ENCODE measurements at places on chromosomes 5 and 9. TPM values are rescaled to one million over a fixed set of nuclear protein-coding genes. Genes with fewer than 3 reads are reported as not detected.

DNA sequence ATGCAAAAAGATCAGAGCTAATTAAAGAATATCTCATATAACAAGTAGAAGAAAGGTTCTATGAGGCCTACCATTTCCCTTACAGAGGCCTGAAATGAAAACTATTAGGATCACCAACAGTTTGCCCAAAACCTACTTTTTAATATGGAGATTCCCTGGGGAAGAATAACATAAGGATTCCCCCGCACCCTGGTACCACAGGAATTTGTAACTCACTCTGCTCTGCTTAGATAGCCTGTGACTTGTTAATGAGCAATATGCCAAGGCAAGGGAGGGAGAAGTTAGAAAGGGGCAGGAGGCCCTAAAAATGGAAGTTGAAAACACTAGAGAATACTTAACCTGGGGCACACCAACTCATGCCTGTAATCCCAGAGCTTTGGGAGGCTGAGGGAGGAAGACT, 107.0 kb downstream of the CDH6 start:
- DNase-seq: no peak
- no peaks in the 10 kb centered on the region for H3K4me1 ChIP-seq
- H3K27ac ChIP-seq: no peak overlapping the region

The SPINK4 gene
- not detected for total RNA-seq

- H3K4me1 ChIP-seq: no peaks in the 10 kb centered on the region
- H3K36me3 ChIP-seq: no peaks in the 10 kb centered on the region
- H3K27ac ChIP-seq: no peak overlapping the region
- no peaks in the 10 kb centered on the region for H3K27me3 ChIP-seq
Measured at GRCh38 chr5:139951296-139951924, 91.7 kb downstream of the NRG2 start.

The PRDM9 gene
- not detected for total RNA-seq

DNA sequence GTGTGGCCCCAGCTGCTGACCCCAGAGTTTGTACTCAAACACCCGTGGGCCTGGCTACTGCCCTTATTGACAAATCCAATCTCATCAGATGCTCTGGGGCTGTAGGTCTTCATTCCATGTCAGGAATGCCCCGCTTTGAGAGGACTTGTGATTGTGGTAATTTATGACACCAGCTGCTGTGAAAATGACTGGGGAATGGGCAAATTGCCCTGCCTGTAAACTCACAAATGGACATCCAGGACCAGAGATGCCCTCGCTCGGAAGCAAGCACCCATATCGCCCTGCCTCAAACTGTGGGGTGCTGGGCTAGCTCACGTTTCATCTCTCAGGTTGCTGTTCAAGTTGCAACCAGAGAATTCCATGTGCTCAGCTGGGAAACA, 225.9 kb upstream of the MAP3K1 start:
- no peaks in the 10 kb centered on the region for H3K36me3 ChIP-seq

GRCh38 chr5:36882250-36882649, 5.7 kb downstream of the NIPBL start:
- H3K4me3 ChIP-seq: no peak overlapping the region
- peaks cover 48% of the 10 kb centered on the region for H3K4me1 ChIP-seq
- no peak for DNase-seq

The CDH12 gene
- total RNA-seq: not detected

GRCh38 chr5:33761139-33761538, 130.7 kb downstream of the ADAMTS12 start:
- no peaks in the 10 kb centered on the region for H3K36me3 ChIP-seq
- no peak overlapping the region for H3K4me3 ChIP-seq
- no peak for DNase-seq
- H3K4me1 ChIP-seq: no peaks in the 10 kb centered on the region
- H3K27ac ChIP-seq: no peak overlapping the region

DNA sequence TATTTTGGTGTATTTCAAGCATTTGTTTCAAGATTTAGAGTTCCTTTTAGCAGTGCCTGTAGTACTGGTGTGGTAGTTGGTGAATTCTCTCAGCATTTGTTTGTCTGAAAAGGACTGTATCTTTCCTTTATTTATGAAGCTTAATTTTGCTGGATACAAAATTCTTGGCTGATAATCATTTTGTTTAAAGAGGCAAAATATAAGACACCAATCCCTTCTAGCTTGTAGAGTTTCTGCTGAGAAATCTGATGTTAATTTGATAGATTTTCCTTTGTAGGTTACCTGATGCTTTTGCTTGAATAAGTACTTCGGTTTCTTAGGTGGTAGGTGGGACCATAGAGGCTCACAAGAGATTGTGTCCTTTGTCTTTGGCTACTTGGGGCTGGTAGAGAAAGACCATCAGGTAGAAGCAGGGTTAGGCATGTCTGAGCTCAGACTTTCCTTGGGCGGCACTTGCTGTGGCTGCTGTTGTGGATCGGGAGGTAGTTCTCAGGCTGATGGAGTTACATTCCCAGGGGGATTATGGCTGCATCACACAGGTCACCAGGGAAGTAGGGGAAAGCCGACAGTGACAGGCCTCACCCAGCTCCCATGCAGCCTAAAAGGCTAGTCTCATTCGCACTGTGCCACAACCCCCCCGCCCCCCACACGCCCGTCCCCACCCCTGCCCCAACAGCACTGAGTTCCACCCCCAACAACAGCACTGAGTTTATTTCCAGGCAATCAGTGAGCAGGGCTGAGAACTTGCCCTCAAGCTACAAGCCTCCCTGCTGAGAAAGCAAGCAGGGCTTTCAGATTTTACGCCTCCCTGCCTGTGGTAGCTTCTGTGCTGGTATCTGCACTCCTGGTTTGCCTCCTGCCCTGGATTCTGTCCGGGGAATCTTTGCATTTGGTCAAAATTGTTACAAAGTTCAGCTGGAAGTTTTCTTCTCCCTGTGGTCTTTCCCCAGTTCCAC, 127.1 kb upstream of the GLRA1 start:
- H3K36me3 ChIP-seq: no peaks in the 10 kb centered on the region
- no peak for DNase-seq
- H3K27ac ChIP-seq: no peak overlapping the region
- no peaks in the 10 kb centered on the region for H3K27me3 ChIP-seq
- no peaks in the 10 kb centered on the region for H3K4me1 ChIP-seq

GRCh38 chr9:69299315-69299714, 25.7 kb upstream of the ENTREP1 start:
- H3K27me3 ChIP-seq: no peaks in the 10 kb centered on the region
- H3K4me1 ChIP-seq: no peaks in the 10 kb centered on the region
- no peaks in the 10 kb centered on the region for H3K36me3 ChIP-seq
- H3K4me3 ChIP-seq: no peak overlapping the region
- no peak overlapping the region for H3K27ac ChIP-seq

- no peaks in the 10 kb centered on the region for H3K27me3 ChIP-seq
- no peak for DNase-seq
- peaks cover 36% of the 10 kb centered on the region for H3K4me1 ChIP-seq
- H3K36me3 ChIP-seq: peaks cover 10% of the 10 kb centered on the region
- H3K27ac ChIP-seq: no peak overlapping the region
- H3K4me3 ChIP-seq: no peak overlapping the region
Measured at GRCh38 chr5:72854419-72854818, 38.0 kb downstream of the TNPO1 start.

DNA sequence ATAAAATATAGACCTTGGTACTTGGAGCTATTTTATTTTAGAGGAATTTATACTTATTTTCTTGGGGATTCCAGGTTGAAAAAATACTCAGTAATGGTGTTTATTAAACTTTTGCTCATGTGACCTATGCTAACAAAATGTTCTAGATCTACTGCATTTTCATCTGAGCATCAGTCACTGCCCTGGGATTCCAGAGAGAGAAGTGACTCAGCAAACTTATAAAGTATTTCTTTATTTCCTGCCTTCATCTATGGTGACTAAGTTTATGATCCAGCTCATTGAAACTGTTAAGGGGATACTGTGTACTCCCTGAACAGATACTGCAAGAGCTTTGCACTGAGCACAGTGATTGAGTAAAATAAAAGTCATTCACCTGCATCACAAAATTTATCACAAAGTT, 298.5 kb upstream of the CDH18 start:
- H3K27me3 ChIP-seq: no peaks in the 10 kb centered on the region
- no peak overlapping the region for H3K4me3 ChIP-seq
- DNase-seq: no peak
- H3K36me3 ChIP-seq: no peaks in the 10 kb centered on the region

DNA sequence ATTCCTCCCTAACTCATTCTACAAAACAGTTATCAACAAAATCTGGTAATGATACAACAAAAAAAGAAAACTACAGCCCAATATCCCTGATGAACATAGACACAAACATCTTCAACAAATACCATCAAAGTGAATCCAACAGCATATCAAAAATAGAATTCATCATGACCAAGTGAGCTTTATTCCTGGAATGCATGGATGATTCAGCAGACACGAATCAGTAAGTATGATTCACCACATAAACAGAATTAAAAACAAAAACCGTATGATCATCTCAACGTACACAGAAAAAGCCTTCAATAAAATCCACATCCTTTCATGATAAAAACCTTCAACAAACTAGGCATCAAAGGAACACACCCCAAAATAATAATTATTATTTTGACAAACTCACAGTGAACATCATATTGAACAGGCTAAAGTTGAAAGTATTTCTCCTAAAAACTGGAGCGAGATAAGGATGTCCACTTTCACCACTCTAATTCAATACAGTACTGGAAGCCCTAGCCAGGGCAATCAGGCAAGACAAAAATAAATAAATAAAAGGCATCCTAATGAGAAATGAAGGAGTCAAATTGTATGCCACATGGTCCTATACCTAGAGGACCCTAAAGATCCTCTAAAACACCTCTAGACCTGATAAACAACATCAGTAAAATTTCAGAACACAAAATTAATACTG, 305.1 kb upstream of the RGMB start:
- H3K4me3 ChIP-seq: no peak overlapping the region
- DNase-seq: no peak
- no peaks in the 10 kb centered on the region for H3K4me1 ChIP-seq
- no peaks in the 10 kb centered on the region for H3K36me3 ChIP-seq
- no peak overlapping the region for H3K27ac ChIP-seq

The SHOC1 gene
- total RNA-seq: not detected

The KCNIP1 gene
- total RNA-seq: 0.49 TPM

DNA sequence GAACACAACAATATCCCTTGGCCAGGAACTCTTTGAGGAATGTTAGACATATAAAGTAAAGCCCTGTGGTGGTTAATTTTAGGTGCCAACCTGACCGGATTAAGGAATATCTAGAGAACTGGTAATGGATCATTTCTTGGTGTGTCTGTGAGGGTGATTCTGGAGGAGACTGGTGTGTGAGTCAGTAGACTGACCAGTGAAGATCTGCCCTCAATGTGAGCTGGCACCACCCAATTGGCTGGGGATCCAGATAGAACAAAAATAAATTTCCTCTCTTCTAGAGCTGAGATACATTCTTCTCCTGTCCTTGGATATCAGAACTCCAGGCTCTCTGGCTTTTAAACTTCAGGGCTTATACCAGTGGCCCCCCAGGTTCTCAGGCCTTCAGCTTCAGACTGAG, 56.2 kb upstream of the TNPO1 start:
- H3K4me1 ChIP-seq: no peaks in the 10 kb centered on the region
- H3K27ac ChIP-seq: no peak overlapping the region
- H3K4me3 ChIP-seq: no peak overlapping the region
- DNase-seq: no peak

The FREM1 gene
- 21.0 TPM for total RNA-seq

- H3K27ac ChIP-seq: no peak overlapping the region
- peaks cover 69% of the 10 kb centered on the region for H3K36me3 ChIP-seq
- H3K4me3 ChIP-seq: no peak overlapping the region
Measured at GRCh38 chr5:68295772-68296171, 80.2 kb downstream of the PIK3R1 start.

GRCh38 chr9:137467161-137467581, 8.0 kb upstream of the NSMF start:
- no peaks in the 10 kb centered on the region for H3K4me1 ChIP-seq
- DNase-seq: no peak
- no peak overlapping the region for H3K27ac ChIP-seq
- no peaks in the 10 kb centered on the region for H3K36me3 ChIP-seq
- no peak overlapping the region for H3K4me3 ChIP-seq
- H3K27me3 ChIP-seq: no peaks in the 10 kb centered on the region

- H3K4me3 ChIP-seq: no peak overlapping the region
- H3K4me1 ChIP-seq: no peaks in the 10 kb centered on the region
- H3K27me3 ChIP-seq: no peaks in the 10 kb centered on the region
- no peak for DNase-seq
Measured at GRCh38 chr5:74848553-74849025, 17.6 kb downstream of the FAM169A start.

DNA sequence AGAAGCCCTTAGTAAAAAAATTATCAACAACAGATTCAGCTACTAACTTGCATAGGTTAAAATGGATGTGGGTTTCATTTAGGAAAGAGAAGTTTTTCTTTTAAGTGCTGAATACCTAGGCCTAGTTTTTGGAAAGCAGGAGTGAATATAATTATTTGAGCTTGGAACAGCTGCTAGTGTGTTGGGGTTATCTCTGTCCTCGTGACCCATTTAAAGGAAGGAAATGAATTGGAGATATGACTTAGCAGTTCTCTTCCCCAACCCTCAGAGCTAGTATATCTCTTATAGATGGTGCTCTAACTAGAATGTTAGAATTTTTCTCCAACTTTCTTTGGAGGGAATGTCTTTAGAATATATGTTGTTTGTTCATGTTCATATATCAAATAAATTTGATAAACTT, 38.6 kb downstream of the ZNF366 start:
- H3K4me3 ChIP-seq: no peak overlapping the region
- H3K27ac ChIP-seq: no peak overlapping the region
- DNase-seq: no peak
- no peaks in the 10 kb centered on the region for H3K27me3 ChIP-seq
- no peaks in the 10 kb centered on the region for H3K36me3 ChIP-seq
- H3K4me1 ChIP-seq: no peaks in the 10 kb centered on the region

- DNase-seq: no peak
- H3K27me3 ChIP-seq: no peaks in the 10 kb centered on the region
- no peak overlapping the region for H3K4me3 ChIP-seq
- H3K4me1 ChIP-seq: no peaks in the 10 kb centered on the region
- H3K36me3 ChIP-seq: no peaks in the 10 kb centered on the region
Measured at GRCh38 chr9:2324742-2325141, 296.8 kb upstream of the VLDLR start.

The RGMB gene
- 23.3 TPM for total RNA-seq
